Hypothalamus (tissue), 51 donors: ENCODE measurements at places on chromosomes 12 and 14.

GRCh38 chr12:108782971-108783370 is 51.7 kb upstream of the CORO1C start:
- no peak for DNase-seq

DNA sequence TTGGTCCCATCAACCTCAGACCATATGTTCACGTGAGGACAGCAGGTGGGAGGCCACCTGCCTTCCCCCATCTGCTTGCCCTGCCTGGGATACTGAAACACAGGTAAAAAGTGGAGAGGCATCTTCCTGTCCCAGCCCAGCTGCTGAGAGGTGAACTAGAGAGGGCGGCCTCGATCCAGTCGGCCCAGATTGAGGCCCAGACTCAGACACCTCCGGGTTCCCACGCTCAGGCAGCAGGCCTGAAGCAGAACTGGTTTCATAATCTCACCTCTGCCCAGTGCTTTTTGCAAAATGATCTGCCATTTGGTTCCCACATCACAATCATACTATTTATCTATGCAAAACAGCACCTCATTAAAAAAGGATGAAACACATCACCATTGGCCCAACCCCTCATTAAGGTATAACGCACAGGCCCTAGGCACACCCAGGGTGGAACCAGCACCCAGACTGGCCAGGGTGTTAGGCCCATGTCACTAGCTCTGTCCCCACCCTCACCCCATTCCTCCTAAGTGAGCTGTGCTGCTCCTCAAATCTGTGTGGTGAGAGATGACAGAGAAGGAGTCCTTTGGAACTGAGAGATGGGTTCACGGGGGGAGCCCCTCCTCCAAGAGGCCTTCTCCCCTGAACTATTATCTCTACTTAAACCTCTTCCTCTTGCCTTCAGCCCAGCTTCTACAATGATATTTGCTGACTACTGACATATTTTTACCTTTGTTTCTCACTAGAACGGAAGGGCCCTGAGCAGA is 81.1 kb downstream of the ZFP36L1 start:
- no peak for DNase-seq

DNA sequence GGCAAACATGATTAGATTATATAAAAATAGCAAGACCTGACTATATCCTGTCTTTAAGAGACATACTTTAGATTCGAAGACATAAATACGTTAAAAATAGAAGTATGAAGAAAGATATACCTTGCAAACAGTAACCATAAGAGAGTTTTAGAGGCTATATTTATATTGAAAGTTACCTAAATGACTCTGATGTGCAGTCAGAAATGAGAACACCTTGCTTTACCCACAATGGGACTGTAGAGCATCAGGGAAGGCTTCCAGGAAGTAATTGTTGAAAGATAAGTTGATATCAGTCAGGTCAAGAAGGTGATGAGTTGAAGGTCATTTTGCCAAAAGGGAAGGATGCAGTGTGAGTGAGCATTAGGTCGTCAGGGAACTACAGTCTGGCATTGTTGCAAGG is 110.2 kb downstream of the NEDD1 start:
- no peak for DNase-seq

- DNase-seq, result no peak
These were observed 18.2 kb downstream of the AK7 start for GRCh38 chr14:96410119-96410518.

DNA sequence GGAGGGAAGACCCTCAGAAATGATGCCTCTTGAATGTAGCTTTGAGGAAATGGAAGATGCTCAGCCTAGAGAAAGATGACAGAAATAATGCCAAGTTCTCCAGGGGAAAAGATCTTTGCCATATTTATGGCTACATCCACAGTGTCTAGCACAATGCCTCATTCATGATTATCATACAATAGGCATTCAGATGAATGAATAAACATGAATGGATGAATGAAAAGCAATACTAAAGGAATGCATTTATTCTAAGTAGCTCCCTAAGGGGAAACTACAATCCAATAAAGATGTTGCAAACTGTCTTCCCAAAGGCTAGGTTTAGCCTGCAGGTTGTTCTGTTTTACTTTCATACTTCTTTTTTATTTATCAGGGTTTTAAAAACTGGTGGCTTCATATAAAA is 12.0 kb downstream of the TMTC1 start:
- DNase-seq, result no peak

DNA sequence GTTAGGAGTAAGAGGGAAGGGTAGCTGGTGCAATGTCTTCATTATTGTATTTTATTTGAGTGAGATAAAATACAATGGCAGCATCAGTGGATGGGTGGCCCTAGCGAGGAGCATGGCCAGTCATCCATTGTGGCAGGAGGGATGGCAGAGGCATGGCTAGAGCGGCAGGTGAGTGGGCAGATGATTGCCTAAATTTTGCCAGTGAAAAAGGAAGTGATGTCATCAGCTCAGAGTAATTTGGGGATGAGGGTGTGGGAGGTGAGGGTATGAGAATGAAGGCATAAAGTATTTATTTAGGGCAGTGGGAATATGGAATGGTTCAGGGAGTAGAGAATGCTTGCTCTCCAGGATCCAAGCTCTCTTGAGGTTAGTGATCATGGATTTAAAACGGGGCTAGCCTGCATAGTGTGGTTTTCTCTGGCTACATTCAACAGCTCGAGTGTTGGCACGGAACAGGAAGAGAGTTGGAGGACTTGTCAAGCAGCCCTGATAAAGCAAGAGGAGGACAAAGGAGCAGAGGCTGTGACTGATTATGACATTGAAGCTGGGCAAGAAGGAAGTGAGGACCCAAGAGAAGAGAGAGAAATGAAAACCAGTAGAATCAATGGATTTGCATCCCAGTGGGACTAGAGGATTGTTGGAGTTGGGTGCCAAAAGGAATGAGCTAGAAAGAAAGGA is 18.7 kb upstream of the SERPINA6 start:
- DNase-seq, result no peak

GRCh38 chr14:62409626-62410300 is 635.5 kb downstream of the KCNH5 start:
- DNase-seq, result no peak

GRCh38 chr14:75229661-75230139 is 48.9 kb upstream of the FOS start:
- DNase-seq, result no peak

- DNase-seq, result no peak
These were observed 28.9 kb upstream of the TDRD9 start for GRCh38 chr14:103899316-103899715.

DNA sequence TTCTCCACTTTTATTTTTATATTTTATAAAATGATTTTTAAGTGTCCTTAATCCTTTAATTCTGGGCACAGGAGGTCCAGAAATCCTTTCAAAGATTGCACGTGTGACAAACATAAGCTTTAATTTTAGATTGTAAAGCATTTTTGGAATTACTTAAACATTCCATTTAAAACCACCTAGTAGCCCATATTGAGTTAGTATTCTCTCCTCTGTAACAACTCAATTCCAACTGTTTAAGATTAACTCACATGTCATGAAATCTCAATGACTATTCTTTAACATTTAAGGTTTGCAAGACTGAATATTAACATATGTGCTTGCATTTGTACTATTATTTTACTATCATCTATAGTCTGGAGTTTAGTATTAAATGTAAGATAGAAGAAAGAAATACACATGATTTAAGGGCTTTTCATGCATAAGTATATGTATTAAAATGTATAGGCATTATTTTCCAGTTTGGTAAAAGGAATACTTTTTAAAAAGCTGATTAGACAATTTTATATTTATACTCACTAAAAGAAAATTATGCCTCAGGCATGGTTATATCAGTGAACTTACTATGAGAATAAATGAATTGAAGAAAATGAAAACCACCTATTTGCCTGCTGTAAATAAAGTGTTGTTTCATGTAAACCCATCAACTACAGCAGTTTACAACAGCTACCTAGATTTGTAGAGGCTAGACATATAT is 776.9 kb downstream of the SLC6A15 start:
- DNase-seq, result no peak

- no peak for DNase-seq
These were observed 54.6 kb downstream of the GTF2A1 start for GRCh38 chr14:81166121-81166520.

DNA sequence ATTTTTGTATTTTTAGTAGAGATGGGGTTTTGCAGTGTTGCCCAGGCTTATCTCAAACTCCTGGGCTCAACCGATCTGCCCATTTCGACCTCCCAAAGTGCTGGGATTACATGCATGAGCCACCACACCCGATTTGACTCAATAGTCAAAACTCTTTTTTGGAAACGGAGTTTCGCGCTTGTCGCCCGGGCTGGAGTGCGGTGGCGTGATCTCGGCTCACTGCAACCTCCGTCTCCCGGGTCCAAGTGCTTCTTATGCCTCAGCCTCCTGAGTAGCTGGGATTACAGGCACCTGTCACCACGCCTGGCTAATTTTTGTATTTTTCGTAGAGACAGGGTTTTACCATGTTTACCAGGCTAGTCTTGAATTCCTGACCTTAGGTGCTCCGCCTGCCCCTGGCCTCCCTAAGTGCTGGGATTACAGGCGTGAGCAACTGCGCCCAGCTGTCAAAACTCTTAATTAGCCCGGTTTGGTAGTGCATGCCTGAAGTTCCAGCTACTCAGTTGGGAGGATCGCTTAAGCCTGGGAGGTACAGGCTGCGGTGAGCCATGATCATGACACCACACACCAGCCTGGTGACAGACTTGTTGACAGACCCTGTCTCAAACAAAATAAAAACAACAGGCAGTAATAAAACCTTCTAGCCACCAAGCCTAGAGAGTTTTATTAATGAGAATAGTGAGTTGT is 12.4 kb downstream of the MED21 start:
- DNase-seq, result no peak

GRCh38 chr14:77950371-77951063 is 150.6 kb downstream of the ADCK1 start:
- no peak for DNase-seq

DNA sequence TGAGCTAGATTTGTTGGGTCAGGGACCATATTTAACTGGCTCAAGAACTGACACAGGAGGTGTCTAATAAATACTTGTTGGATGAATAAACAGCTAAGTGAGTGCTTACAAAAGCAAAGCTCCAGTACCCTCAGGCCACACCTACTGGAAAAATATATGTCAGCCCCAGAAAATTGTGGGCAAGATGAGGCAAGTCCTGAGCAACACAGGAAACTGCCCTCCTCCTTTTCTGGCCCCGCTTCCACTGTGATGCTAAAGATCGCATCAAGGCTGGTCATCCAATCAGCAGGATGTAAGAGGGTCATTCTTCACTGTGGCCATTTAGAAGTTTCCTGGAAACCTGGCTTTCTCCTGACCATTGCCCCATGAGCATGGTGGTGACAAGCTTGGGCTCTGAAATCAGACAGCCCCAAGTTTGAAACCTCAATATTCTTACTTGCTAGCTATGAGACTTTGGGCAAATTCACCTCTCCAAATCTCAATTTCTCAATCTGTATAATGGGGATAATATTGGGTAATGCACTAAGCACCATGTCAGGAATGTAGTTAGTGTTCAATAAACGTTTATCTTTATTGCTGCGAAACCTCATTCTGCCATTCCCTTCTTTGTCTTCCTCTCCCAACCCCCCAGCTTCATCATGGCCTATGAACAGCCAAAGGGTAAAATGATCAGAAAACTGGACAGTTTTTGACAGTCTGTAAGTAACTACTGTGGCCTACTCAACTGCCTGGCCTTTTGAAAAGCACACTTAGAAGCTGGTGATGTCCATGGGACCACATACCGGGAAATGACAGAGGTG is 139.3 kb upstream of the PZP start:
- DNase-seq, result no peak

DNA sequence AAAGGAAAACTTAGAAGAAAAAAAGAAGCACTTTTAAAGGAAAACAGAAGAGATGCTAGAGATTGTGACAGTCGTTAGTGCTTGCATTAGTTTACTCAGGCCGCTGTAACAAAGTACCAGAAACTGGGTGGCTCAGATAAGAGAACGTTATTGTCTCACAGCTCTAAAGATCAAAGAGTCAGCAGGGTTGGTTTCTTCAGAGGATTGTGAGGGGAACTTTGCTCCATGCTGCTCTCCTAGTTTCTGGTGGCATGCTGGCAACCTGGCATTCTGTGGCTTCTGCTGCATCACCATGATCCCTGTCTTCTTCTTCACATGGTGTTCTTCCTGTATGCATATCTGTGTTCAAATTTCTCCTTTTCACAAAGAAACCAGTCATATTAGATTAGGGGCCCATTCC is 119.4 kb upstream of the PLEKHA5 start:
- DNase-seq, result no peak

DNA sequence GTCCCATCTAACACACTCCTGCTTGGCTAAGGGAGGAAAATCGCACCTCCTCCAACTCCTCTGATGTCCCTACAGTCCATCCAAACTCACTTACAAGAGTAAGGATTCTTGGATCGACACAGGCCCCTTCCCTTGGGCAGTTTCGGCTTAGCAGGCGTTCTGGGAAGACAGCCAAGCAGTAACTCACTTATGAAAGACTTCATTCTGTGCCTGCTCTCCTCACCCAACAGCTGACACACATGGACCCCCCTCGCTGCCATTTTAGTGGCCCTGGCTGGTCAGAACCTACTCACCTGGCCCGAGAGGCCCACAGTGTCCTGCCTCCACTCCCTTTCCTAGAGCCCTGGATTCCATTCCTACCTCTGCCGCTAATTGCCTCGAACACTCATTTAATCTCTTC is 52.3 kb upstream of the BCL2L14 start:
- peak; percentile 8 for DNase-seq

GRCh38 chr14:91884664-91885063 is 17.3 kb upstream of the TC2N start:
- no peak for DNase-seq

DNA sequence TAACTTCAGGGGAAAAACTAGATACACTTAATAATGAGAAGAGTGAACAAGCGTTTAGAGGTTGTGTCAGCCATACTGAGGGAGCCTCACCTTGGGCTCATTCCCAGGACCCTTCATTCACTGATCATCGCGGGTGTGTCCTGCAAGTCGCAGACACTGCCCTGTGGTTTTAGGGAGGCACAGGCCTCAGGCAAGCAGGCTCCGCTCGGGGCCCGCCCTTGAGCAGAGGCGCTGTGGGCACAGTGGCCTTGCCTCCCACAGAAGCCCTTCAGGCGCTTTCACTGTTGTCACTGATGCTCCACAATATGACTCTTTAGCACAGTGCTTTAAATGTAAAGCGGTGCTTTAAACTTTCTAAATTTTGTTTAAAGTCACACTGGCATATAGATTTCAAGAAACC is 67.4 kb downstream of the DDX51 start:
- DNase-seq, result no peak

- no peak for DNase-seq
These were observed 1494.7 kb upstream of the TMEM132C start for GRCh38 chr12:126772171-126772864.

DNA sequence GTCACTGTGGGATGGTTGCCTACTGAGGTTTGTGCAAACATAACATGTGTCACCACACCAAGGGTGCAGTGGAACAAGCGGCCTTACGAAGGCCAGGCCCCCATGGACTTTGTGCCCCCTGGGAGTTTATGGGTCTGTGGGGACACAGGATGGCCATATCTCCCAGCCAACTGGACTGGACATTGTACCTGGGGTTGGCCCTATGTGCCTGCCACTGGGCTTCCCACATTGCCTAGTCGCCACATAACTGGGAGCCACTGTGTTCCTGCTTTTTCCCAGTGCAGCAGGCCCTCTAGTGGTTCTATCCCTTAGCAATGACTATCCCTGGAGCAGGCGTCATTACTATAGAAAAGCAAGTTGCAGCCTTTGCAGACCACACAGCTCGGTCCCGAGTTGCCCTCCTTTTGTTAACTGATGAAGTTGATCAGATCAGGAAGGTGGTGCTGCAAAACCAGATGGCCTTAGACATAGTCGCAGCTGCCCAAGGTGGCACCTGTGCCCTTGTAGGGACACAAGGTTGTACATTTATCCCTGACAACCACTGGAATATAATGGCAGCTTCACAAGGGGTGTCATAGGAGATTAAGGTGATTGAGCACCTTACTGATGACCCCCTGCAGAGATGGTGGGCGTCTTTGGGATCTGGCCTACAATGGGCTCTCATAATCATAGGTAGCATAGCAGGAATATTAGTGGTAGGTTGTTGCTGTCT is 15.2 kb upstream of the RNASE12 start:
- no peak for DNase-seq
